ENCODE measurements at places on chromosomes 7 and 10. TPM values are rescaled to one million over a fixed set of nuclear protein-coding genes. Genes with fewer than 3 reads are reported as not detected.

DNA sequence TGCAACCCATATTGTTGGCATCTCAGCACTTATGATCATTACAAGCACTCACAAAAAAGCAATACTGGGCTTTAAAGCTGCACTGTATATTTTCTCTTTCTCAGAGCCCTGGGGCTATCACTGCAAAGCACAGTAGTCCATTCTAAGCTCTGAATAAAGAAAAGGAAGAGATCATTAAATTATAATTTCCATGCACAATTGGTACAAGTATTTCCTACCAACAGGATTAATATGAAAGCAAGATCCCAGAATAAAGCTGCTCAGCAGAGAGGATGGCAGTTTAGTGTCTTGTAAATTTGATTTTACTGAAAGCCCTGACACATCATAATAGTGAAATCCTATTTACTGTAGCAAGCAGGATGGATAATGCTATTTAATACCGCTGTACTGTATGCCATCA lies 205.3 kb downstream of the CHCHD3 start:
- no peak overlapping the region for H3K4me3 ChIP-seq
- H3K27me3 ChIP-seq = no peaks in the 10 kb centered on the region
- no peaks in the 10 kb centered on the region for H3K36me3 ChIP-seq
- no peak for DNase-seq
- H3K4me1 ChIP-seq = no peaks in the 10 kb centered on the region

- H3K4me3 ChIP-seq = no peak overlapping the region
- no peak for DNase-seq
- peaks cover 10% of the 10 kb centered on the region for H3K27me3 ChIP-seq
- no peaks in the 10 kb centered on the region for H3K4me1 ChIP-seq
- H3K36me3 ChIP-seq = no peaks in the 10 kb centered on the region
Observed at GRCh38 chr7:104240401-104240800, 32.6 kb upstream of the ORC5 start.

GRCh38 chr7:13179775-13180523 lies 492.5 kb downstream of the ARL4A start:
- no peaks in the 10 kb centered on the region for H3K4me1 ChIP-seq
- H3K36me3 ChIP-seq = no peaks in the 10 kb centered on the region
- no peak overlapping the region for H3K27ac ChIP-seq
- DNase-seq = no peak

Gene AKR1C2
- 0.33 TPM for total RNA-seq

DNA sequence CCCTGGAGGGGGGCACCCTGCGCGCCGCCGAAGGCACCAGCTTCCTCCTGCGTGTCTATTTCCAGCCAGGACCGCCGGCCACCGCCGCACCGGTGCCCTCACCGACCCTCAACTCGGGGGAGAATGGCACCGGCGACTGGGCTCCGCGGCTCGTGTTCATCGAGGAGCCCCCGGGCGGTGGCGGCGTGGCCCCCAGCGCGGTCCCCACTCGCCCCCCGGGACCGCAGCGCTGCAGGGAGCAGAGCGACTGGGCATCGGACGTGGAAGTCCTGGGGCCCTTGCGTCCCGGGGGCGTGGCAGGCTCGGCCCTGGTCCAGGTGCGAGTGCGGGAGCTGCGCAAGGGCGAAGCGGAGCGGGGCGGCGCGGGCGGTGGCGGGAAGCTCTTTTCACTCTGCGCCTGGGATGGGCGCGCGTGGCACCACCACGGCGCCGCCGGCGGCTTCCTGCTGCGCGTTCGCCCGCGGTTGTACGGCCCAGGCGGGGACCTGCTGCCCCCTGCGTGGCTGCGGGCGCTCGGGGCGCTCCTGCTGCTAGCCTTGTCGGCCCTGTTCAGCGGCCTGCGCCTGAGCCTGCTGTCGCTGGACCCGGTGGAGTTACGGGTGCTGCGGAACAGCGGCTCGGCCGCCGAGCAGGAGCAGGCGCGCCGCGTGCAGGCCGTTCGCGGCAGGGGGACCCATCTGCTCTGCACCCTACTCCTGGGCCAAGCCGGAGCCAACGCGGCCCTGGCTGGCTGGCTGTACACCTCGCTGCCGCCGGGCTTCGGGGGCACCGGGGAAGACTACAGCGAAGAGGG lies 594 bp downstream of the CNNM1 start:
- no peak for DNase-seq
- H3K36me3 ChIP-seq = no peaks in the 10 kb centered on the region
- H3K4me1 ChIP-seq = peaks cover 12% of the 10 kb centered on the region

GRCh38 chr7:94069162-94069739 lies 65.1 kb upstream of the BET1 start:
- no peak for DNase-seq
- H3K27me3 ChIP-seq = no peaks in the 10 kb centered on the region
- H3K36me3 ChIP-seq = no peaks in the 10 kb centered on the region
- no peak overlapping the region for H3K27ac ChIP-seq
- H3K4me3 ChIP-seq = no peak overlapping the region

DNA sequence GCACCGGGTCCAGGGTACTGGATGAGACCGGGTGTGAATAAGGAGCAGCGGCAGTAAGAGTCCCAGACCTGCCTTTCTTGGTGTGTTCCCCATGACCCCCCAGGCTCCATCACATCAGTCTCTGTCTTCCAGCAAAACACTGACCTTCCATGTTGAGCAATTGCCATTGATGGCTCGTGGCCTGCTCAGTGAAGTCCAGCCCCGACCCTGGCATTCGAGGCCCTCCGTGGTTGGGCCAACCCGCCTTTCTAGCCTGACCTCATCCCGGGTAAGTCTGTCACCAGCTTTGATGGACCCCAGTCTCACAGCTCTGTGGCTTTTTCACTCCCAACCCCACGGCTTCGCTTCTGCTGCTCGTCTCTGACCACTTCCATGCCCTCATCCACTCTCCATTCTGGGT lies 6.4 kb downstream of the MMP21 start:
- peaks cover under 1% of the 10 kb centered on the region for H3K36me3 ChIP-seq
- no peak for DNase-seq
- no peaks in the 10 kb centered on the region for H3K4me1 ChIP-seq

DNA sequence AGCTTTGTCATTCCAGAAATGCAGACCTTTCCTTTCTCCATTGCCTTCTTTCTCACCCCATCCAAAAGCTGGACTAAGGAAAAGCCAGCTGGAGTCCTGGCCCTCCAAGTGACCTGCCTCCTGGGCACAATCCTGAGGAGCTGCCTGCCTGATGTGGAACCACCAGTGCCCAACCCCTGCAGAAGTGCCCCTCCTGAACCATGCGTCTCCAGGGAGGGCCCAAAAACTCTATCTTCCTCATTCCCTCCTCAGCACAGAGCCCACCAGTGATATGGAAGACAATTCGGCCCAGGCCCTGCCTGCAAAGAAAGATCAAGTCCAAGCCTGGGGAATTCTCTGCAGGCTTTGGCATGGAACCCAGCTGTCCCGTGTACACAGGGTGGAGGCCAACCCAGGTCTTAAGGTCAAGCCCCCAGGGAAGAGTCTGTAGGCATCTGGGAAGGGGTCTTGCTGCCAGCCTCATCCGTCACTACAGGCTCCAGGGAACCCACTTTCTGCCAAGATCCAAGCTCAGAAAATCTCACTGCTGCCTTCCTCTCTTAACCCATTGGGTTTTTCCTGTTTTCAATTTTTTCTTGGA lies 3.5 kb upstream of the GRID1 start:
- H3K27me3 ChIP-seq = peaks cover 6% of the 10 kb centered on the region
- no peaks in the 10 kb centered on the region for H3K4me1 ChIP-seq
- H3K27ac ChIP-seq = no peak overlapping the region
- DNase-seq = no peak
- no peaks in the 10 kb centered on the region for H3K36me3 ChIP-seq

- no peak overlapping the region for H3K27ac ChIP-seq
- no peak for DNase-seq
- no peaks in the 10 kb centered on the region for H3K36me3 ChIP-seq
- H3K4me1 ChIP-seq = no peaks in the 10 kb centered on the region
Observed at GRCh38 chr10:49741108-49741995, 20.8 kb downstream of the OGDHL start.

- H3K4me3 ChIP-seq = no peak overlapping the region
- DNase-seq = no peak
- H3K4me1 ChIP-seq = no peaks in the 10 kb centered on the region
- H3K36me3 ChIP-seq = no peaks in the 10 kb centered on the region
Observed at GRCh38 chr7:88686468-88687229, 72.9 kb upstream of the ZNF804B start.

DNA sequence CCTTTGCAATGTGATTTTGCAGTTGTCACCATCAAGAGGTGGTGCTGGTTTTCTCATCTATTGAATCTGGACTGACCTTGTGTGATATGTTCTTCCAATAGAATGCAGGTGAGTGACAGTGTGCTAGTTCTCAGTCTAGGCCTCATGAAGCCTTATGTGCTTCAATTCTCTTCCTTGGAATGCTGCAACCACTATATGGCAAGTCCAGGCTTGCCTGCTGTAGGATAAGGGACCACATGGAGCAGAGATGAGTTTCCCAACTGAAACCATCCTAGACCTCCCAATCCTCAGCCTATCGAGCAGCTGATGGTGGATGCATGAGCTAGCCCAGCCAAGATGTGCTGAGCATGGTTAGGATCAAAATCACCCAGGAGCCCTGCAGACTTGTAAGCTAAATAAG lies 32.6 kb upstream of the ARHGAP21 start:
- H3K4me1 ChIP-seq = no peaks in the 10 kb centered on the region
- no peak overlapping the region for H3K4me3 ChIP-seq
- H3K36me3 ChIP-seq = no peaks in the 10 kb centered on the region

- no peaks in the 10 kb centered on the region for H3K27me3 ChIP-seq
- no peaks in the 10 kb centered on the region for H3K36me3 ChIP-seq
- no peak overlapping the region for H3K27ac ChIP-seq
- no peak overlapping the region for H3K4me3 ChIP-seq
- DNase-seq = no peak
Observed at GRCh38 chr7:45007571-45008328, 7.7 kb downstream of the CCM2 start.

DNA sequence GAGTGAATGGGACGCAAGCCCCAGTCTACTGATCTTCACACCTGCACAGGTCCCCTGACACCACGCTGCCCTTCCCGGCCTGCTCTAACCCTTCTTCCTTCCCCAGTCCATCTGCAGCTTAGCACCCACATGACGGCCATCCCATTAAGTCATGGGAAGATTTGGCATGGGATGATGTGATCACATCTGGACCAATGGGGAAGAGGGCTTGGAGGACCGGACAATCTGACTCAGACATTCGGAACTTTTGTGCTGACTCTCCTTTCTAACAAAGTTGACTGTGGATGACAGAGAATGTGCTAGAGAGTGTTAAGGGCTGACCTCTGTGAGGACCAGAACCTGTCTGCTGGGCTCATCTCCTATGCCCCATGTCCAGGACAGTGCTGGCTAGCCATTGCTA lies 15.6 kb downstream of the CXCL12 start:
- H3K36me3 ChIP-seq = no peaks in the 10 kb centered on the region
- no peaks in the 10 kb centered on the region for H3K4me1 ChIP-seq
- H3K4me3 ChIP-seq = no peak overlapping the region
- H3K27ac ChIP-seq = no peak overlapping the region
- no peak for DNase-seq

Gene CPN1
- not detected for total RNA-seq

Gene MEOX2
- total RNA-seq = not detected

DNA sequence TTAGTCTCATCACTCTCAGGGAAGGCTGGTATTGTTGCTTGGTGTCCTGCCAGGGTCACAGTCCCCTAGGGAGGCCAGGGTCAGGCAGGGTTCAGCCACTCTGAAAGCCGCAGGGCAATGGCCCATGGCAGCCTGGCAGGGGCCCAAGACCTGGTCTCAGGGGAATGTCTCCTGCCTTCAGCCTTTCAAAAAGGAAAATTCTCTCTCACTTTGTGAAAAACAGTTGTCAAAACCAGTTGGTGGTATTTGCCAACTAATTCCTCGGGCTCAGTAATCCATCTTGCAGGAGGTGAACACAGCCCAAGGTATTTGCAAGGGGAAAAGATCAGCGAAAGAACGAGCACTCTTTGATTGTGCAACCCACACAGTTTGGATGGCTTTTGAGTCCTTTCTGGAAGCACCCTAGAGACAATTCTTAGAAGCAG lies 101.5 kb downstream of the JCAD start:
- no peak for DNase-seq
- no peaks in the 10 kb centered on the region for H3K27me3 ChIP-seq
- H3K36me3 ChIP-seq = no peaks in the 10 kb centered on the region
- H3K27ac ChIP-seq = no peak overlapping the region

- no peaks in the 10 kb centered on the region for H3K27me3 ChIP-seq
- H3K4me3 ChIP-seq = no peak overlapping the region
- DNase-seq = no peak
- no peaks in the 10 kb centered on the region for H3K36me3 ChIP-seq
Observed at GRCh38 chr7:95558864-95559263, 37.5 kb downstream of the PDK4 start.

Gene LRRC17
- 0.39 TPM for total RNA-seq

DNA sequence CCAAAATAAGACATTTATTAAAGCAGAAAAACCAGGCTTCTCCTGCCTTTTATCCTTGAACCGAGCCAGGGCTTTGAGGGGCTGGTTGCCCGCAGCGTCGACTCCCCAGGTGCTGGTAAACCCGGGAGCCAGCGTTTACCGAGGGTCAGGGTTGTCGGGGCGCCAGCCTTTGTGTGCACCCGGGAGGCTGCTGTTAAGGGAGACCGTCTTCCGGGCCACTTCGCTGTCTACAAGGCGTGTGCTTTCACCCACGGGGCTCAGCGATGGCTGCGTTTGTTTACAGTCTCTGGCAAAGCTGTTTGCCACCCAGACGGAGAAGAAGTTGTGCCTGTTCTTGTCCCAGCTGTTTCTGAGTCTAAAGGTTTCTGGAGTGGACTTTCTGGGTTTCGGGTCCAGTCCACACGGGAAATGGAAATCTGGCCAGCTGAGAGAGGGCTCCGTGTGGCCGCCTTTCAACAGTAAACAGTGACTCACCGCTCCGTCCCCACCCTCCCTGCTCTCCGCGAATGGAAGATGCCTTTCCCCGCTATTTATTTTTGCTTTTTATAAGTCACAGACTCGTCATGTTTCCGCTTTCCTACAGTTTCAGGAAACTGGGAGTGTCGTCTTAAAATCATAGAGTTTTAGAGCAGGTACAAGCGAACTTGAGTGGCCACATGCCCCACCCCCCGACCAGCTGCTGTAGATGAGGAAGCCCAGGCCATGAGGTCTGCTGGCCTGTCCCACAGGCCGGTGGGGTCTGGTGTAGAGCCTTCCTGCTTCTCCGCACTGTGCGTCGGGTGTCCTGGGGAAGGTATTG lies 2.2 kb downstream of the MAFK start:
- DNase-seq = peak; percentile 95
- H3K27me3 ChIP-seq = no peaks in the 10 kb centered on the region
- H3K4me1 ChIP-seq = peaks cover 41% of the 10 kb centered on the region

Gene PON1
- not detected for total RNA-seq

DNA sequence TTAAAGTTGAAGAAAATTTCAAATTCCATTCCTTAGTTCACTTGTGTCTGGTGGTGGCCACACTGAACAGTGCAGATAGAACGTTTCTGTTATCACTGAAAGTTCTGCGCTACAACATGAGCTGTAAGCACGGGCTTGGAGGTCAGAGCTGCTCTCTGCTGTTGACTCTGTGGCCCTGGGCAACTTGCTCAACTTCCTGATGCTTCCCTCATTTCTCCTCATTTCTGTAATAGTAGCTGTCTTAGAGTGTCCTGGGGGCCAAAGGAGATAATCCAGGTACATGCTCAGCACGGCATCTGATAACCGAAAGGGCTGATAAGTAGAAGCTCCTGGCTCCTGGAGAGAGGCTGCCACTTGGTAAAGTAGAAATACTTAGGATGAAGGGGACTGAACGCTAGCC lies 92.3 kb upstream of the DUSP5 start:
- DNase-seq = no peak
- H3K4me3 ChIP-seq = no peak overlapping the region
- no peaks in the 10 kb centered on the region for H3K4me1 ChIP-seq
- no peaks in the 10 kb centered on the region for H3K27me3 ChIP-seq
- no peaks in the 10 kb centered on the region for H3K36me3 ChIP-seq

Gene ZNF716
- total RNA-seq = 0.36 TPM

Gene FOXI2
- total RNA-seq = not detected

- H3K4me3 ChIP-seq = no peak overlapping the region
- H3K4me1 ChIP-seq = no peaks in the 10 kb centered on the region
- H3K36me3 ChIP-seq = no peaks in the 10 kb centered on the region
- DNase-seq = no peak
- H3K27ac ChIP-seq = no peak overlapping the region
Observed at GRCh38 chr10:52870562-52870961, 98.0 kb upstream of the MBL2 start.
